Stomach (tissue), 19 donors: ENCODE measurements at places on chromosomes 11 and 22.

DNA sequence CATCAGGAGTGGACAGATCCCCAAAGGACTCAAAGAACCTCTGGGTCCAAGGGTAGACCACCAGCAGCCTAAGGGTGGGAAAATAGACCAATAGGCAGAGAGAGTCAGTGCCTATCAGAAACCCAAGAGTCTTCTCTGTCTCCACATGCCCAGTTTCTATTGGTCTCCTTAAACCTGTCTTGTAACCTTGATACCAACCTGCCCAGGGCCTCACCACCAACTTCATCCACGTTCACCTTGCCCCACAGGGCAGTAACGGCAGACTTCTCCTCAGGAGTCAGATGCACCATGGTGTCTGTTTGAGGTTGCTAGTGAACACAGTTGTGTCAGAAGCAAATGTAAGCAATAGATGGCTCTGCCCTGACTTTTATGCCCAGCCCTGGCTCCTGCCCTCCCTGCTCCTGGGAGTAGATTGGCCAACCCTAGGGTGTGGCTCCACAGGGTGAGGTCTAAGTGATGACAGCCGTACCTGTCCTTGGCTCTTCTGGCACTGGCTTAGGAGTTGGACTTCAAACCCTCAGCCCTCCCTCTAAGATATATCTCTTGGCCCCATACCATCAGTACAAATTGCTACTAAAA lies at the start of gene HBB:
HBB (minus strand) TSS at position 340 of the 579 bp plus-strand sequence; CDS start at position 290, 50 bp downstream.
- no peak for DNase-seq

DNA sequence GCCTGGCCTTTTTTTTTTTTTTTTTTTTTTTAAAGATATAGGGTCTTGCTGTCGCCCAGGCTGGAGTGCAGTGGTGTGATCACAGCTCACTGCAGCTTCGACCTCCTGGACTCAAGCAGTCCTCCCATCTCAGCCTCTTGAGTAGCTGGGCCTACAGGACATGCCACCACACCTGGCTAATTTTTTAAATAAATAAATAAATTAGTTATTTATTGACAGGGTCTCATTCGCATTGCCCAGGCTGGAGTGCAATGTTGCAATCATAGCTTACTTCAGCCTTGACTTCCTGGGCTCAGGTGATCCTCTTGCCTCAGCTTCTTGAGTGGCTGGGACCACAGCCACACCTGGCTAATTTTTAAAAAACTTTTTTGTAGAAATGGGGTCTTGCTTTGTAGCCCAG lies 10.5 kb downstream of the AP2A2 start:
- no peak for DNase-seq

DNA sequence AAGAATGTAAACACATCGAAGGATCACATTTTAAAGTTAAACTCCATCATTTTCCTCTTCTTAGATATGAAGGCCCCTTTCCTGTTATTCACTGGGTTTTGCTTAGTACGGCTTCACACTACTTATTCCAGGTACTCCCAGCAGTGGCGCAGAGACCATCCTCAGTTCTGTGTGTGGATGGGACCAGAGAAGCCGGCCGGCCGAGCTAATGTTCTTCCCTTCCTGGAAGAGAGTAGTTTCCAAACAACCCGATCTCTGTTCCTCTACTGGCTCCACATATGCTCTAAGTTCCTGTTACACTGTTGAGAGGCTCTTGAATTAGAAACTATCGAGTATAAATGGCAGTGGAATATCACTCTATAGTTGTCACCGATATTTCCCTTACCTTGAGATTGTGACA lies 684 bp upstream of the NFRKB start:
- DNase-seq, result no peak

DNA sequence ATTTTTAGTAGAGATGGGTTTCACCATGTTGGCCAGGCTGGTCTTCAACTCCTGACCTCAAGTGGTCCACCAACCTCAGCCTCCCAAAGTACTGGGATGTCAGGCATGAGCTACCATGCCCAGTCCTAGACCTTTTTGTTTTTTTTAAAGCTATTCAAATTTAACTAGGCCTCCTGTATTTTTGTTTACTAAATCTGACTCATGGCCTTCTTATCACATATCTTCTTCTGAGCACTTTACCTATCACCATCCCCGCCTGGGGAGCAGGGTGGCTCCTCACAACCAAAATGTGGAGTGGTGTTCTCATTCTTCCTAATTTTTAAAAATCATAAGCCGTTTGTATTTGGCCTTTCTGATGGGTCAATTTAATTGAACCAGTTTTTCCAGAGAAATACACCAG lies 92.6 kb downstream of the DBX1 start:
- DNase-seq, result no peak

DNA sequence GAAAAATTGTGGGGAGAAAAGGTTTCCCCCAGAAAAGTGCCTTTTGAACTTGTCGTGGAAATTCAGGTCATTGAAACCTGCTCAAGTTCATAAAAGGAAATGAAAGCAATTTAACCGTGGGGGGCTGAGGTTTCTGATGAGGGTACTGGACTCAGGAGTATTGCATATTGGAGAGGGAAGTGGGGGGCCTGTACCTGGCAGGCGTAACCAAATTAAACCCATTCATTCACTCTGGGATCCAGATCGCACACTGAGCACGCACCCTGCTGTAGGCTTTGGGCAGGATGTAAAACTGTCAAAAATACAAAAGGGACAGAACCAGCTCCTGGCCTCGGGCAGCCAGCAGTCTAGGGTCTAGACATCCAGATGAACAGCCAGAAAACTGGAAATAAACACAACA lies 1517.4 kb downstream of the BRD1 start:
- DNase-seq, result no peak

DNA sequence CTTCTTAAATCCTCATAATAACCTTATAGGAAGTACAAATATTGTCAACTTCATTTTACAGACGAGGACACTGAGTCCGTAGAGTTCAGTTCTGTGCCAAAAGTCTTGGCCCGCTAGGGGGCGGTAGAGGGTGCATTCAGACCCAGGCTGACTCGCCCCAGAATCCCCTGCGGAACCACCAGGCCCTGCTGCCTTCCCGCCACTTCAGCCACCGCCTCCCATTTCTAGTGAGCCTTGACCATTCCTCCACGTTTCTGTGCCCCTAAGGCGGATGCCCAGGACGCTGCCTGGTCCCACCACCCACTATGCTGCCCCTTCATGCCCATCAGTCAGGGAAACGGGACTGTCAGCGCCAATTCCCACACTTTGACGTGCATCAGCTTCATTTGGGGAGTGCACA lies 19.1 kb downstream of the SYT13 start:
- no peak for DNase-seq

DNA sequence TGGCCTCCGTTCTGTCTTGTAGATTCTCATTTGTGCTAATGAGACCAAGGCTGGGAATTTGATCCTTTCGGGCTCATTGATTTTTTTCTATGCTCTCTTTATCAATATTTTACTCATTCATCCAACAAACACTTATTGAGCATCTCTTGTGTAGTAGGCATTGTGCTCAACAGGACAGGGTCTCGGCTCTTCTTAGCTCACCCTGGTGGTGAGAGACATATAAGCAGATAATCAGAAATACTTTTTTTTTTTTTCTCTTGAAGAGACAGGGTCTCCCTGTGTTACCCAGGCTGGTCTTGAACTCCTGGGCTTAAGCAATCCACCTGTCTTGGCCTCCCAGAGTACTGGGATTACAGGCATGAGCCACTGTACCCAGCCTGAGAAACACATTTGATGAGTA lies 48.0 kb upstream of the SLC5A1 start:
- DNase-seq, result no peak

- peak; percentile 80 for DNase-seq
These were observed 2.4 kb upstream of the PPFIBP2 start for GRCh38 chr11:7511401-7511800.

DNA sequence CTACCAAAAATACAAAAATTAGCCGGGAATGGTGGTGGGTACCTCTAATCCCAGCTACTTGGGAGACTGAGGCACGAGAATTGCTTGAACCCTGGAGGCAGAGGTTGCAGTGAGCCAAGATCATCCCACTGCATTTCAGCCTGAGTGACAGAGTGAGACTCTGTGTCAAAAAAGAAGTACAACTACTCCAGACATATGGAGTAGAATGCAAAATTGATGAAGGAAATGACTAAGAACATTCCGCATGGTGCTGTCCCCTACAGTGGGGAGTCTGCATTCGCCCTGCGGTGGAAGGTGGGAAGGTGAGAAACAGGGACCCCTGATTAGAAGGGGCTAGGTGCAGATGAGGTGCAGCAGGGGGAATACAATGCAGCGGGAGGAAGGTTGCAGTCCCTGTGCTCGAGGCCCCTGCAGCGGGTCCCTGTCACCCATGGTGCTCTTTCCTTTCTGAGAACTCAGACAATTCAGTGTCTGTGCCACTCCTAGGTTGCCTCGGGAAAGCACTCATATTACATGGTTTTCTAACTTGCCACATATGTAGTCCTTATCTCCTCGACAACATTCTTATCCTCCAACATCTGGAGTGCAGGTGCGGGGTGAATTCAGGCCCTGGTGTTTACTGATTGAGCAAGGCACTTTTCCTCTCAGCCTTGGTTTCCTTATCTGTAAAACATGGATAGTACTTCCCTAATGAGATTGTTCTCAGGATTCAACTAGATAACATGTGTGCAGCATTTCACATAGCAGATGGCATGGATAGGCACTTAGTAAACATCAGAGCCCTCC lies 5.2 kb downstream of the POLD4 start:
- no peak for DNase-seq

DNA sequence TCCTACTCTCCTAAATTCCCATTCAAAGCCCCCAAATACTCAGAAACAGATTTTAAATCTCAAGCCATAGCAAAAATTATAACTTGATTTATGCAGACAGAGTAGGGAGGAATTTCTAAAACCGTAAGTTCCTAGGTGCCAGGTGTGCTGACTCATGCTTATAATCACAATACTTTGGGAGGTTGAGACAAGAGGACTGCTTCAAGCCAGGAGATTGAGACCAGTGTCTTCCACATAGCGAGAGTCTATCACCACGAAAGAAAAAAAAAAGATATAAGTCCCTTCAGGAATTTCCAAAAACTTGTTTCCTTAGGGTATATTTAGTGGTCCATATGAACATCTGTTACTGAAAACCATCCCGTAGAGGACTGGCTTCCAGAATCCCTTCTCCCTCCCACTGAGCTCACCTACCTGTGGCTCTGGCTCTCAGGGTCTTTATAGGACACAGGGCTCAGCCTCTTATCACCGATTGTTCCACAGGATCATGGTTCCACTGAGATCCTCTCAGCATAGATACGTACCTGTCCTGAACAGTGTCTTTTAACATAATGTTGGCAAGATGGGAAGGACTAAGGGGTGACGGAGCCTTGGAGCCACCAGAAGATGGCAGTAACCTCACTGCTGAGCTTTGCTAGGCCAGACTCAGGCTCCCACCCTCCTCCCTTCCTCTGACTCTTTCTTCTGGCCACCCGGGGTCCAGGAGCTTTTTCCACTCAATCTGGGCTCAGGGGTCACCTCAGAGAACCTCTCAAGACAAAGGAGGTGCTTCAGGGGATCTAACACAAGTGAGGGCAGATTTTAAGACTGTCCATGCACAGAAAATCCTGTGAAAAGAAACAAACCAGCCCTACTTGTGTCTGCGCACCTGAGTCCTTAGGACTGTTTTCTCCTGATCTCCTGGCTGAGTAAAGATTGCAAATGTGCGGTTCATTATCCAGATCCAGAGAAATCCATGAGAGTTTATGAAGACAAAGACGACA lies 117.5 kb upstream of the TOP3B start:
- DNase-seq, result peak; percentile 27

- DNase-seq, result no peak
These were observed 12.5 kb downstream of the HIRA start for GRCh38 chr22:19419086-19419463.

DNA sequence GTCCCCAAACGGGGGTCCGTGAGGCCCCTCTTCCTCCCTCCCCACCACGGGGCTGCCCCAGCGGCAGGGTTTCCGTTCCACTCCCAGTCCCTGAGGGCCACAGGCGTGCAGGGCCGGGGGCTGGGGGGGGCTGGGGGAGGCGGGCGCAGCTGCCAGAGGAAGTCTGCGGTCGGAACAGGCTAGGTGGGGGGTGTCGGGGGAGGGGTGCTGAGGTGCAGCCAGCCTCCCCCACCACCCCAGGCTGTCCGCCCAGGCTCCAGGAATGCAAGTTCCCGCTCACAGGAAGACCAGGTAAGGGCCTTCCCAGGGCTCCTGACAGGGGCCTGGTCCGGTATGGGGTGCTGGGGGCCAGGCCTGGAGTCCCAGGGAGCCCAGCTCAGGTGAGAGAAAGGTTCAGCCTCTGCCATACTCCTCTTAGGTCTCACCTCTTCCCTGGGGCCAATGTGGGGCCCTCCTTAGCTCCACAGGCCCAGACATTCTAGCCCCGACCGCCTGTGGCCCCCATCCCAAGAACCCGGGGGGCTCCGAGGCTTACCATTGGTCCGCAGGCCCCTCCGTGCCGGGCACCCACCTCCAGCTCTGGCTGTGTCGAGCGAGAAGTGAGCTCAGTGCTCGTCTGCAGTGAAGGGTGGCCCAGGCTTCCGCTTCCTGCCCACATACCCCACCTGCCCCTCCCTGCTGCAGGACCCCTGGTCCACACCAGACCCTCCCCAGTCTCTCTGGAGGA lies at the start of gene PTPRCAP:
PTPRCAP (minus strand) TSS at position 601 of the 727 bp plus-strand sequence; CDS start at position 538, 63 bp downstream.
- DNase-seq, result peak; percentile 41

DNA sequence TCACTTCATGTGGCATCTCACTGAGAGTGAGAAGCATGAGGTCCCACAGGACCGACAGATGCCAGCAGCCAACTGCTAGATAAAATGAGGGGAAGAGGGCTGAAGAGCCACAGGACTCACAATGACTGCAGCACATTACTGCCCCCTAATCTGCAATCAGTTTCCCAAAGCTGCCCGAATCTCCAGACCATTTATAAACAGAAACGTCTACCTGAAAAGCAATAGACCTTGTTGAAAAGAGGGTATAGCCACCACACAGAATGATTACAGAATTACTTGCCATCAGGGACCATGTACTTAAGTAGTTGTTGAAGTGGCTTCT lies 12.4 kb upstream of the TEF start:
- no peak for DNase-seq

GRCh38 chr11:64379160-64379559 lies 20.2 kb downstream of the RPS6KA4 start:
- DNase-seq, result no peak

- no peak for DNase-seq
These were observed 75.2 kb downstream of the ZNRF3 start for GRCh38 chr22:28958611-28959010.

DNA sequence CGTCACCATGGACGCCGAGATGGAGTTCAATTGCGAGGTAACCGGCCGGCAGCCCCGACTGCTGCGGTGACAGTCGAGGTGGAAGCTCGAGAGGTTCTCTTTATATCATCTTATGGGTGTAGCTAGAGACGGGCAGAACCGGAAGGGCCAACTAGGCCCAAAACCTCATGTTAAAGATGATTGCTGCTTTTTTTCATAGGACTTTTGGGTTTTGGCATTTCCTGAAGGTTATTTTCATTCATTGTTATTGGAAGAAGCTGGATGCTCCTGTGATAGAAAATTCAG lies 585 bp downstream of the NF2 start:
- no peak for DNase-seq
